Immature natural killer cell (primary cell): ENCODE measurements at places on chromosomes 5 and 9.
A peak's percentile ranks its signal among the peaks of the same experiment; 100 is the strongest.

GRCh38 chr5:89128906-89129625 is 246.1 kb upstream of the MEF2C start:
- DNase-seq, result no peak

DNA sequence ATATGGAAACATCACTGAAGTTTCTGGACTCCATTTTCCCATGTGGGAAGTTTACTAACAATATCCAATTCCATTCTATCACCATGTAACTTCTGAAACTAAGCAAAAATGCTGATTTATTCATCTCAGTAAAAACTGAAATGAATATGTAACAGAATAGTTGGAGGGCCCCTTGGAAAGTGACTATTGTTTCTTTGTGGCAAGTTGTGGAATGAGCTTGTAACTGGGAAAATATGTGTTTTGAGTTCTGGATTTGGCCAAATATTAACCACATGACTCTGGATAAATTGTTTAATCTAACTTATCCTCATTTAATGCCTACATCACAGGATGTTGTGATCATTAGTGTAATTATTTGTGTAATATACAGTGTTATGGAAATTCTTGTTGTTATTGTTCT is 619.3 kb downstream of the TLE4 start:
- no peak for DNase-seq

DNA sequence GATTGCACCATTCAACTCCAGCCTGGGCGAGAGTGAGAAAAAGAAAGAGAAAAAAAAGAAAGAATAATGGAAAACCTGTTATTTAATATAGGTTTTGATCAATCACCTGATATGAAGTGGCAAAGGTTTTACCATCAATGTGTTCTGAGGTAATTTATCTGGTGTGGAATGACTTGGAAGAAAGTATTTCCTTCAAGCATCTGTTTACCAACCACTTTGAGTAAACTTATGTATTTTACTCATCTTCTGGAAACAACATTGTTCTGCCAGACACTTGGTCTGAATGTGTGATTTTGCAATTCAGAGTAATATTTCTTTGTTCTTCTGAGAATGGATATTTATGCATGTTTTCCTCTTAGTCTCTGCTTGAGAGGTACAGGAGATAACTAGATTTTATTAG is 24.3 kb downstream of the KIF2A start:
- DNase-seq, result no peak

- DNase-seq, result no peak
Observed at GRCh38 chr5:42526179-42526578, 102.9 kb downstream of the GHR start.

DNA sequence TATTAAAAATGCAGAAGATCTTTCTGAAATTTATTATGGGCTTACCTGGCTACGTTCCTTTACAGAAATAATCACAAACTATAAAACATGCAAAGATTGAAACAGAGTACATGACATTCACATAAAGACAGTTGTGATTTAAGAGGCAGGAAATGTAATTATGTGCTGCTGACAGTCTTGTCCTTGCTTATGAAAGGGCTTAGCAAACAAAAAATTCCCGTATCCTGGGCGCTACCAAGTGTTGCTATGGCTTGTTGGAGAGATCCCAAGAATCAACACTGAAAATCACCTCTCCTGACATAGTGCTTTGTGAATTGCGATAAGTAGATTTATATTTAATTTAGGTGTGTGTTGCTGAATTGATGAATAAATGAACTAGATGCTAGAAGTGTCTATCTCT is 352.5 kb upstream of the C9orf72 start:
- no peak for DNase-seq

DNA sequence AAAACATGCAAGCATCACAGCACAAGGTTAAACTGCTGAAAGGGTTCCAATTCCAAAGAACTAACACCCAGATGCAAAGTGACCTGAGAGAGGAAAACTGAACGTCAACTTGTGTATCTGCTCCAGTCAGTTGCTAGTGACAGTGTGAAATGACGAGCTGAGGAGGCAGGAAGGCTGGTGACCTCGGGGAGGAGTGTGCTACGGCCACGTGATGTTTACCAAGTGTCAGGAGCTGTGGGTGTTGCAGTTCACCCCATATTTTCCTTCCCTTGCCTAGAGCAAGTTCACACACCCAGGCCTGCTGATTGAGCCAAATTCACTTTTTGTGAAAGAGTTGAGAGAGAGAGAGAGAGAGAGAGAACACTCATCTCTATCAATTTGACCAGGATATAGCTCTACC is 231.6 kb upstream of the ANKH start:
- DNase-seq, result no peak

DNA sequence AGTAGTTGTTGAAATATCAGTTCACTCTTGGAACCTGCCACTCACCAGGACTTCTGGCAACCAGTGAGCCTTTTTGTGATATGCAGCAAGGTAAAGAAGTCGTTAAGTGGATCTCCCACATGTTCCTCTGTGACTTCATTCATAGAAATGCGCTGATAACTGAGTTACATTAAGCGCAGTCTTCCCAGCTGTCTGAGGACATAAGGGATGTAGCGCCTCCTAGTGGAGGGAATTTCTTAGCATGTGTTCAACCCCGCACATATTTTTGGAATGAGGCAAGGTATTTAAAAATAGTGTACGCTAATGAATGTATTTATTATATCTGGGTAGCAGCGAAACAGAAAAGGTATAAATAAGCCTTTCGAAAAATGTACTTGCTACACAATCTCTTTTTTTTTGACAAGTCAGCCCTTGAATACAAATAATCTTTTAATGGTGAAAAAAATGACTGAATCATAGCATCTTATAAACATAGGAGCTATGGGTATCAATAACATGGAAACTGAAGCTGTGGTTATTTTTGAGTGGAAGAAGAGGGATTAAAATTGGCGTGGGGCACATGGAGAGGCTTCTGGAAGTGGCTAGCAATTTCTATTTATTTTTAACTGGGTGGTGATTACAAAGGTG is 38.0 kb downstream of the PALM2AKAP2 start:
- peak; percentile 1 for DNase-seq

DNA sequence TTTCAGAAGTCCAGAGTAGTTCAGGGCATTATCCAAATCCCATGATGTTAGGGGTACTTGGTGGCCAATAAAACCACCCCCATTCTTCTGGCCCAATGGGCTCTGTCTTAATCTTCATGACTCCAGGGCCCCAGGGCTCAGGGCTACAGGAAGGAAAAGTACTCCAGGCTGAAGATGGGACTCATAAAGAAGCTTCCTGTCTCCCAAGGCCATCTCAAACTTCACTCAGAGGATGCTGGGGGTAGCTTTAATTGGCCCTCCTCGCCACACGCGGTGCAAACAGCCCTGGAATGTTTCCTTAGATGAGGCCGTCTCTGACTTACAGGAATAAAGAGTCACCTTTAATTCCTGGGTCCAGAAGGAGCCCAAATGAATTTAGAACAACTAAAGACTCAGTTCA is 52.3 kb downstream of the BOD1 start:
- DNase-seq, result no peak

- no peak for DNase-seq
Observed at GRCh38 chr9:81264516-81264915, 424.8 kb downstream of the TLE1 start.

GRCh38 chr5:172932313-172933017 is 26.8 kb upstream of the RPL26L1 start:
- peak; percentile 59 for DNase-seq
